ENCODE measurements at places on chromosomes 4 and X. TPM values are rescaled to one million over a fixed set of nuclear protein-coding genes. Genes with fewer than 3 reads are reported as not detected.

GSTCD gene
- total RNA-seq: 16.6 TPM

TMEM35A gene
- total RNA-seq: 5.1 TPM

MCUB gene
- 30.3 TPM for total RNA-seq

GPR173 gene
- total RNA-seq: 2.0 TPM

ATP8A1 gene
- total RNA-seq: 0.19 TPM

ETDB gene
- total RNA-seq: not detected

DOK7 gene
- total RNA-seq: under 0.01 TPM

CTAG1A gene
- not detected for total RNA-seq

HTATSF1 gene
- total RNA-seq: 30.7 TPM

TLR1 gene
- total RNA-seq: 1.4 TPM

GAB3 gene
- total RNA-seq: 7.3 TPM

ARSJ gene
- total RNA-seq: 51.3 TPM
